ENCODE measurements at places on chromosomes 4 and X.

DNA sequence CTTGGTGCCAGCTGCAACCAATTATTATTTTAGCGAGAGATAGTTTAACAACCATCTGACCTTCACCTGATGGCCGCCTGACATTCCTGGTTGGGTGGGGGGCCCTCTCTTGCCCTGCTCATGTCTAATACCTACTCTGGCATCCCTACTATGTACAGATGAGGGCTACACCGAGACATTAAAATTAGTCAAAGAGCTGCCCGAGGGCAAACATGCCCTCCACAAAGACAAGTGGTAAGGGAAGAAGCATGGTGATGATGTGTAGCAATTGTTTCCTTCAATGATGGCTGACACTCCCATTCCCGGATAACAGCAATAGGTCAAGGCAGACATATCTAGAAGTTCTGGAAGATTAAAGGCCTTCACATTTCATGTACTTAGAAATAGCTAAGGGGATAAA lies 49.6 kb downstream of the MAP7D3 start:
- no peak for DNase-seq

- no peak for DNase-seq
Observed at GRCh38 chrX:102129473-102129872, 4.0 kb downstream of the TCEAL2 start.

DNA sequence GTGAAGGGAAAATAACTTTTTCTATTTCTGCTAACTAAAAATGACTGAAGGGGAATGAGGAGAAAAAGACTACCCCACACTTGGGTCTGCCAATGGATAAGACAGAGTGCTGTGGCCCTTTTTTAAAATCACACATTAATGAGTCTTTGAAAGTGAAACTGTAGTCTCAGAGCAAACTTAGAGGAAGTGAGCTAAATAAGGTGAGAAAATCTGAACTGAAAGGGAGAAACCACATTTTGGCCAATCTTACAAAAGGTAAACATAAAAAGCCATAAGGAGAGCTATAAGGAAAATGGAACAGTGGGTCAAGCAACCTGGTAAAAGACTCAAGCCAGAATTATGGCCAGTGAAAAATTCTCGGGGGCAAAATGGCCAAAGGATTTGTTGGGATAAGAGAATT lies 755.1 kb upstream of the IGFBP7 start:
- DNase-seq: no peak

DNA sequence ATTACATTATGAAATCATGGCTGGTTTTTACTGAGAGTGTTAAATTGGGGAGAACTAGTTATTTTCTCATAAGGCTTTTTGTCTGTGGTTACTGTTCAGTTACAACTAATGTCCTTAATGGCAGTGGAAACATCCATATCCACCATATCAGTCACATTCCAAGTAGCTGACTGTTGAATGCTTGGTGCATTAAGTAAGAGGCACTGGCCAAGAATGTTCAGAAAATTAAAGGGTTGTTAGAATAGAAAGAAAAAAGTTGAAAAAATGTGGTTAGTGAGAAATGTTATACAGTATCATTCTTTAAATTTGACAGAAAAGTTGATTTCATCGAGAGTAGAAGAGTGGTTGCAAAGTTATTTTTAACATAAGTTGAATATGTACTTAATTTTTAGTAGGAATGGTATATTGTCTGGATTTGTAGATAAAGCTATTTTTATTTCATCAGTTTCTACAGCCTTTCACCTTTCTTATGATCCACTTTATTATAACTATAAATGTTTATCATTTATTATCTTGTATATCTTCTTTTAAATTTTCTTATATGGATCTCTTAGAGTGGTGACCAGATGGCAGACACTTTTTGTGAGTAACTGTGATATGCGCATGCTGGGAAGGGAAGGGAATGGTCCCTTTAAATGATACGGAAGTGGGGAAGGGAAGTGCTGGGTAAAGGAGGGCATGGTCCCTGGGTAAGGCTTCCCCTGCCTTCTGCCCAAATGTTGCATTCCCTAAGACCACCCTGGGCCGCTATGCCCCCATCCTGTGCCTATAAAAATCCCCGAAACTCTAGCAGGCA lies 2407.1 kb downstream of the ARAP2 start:
- no peak for DNase-seq

GRCh38 chrX:27555514-27555913 lies 34.6 kb upstream of the DCAF8L2 start:
- no peak for DNase-seq

GRCh38 chr4:39023059-39023458 lies 9.2 kb downstream of the TMEM156 start:
- DNase-seq: no peak

DNA sequence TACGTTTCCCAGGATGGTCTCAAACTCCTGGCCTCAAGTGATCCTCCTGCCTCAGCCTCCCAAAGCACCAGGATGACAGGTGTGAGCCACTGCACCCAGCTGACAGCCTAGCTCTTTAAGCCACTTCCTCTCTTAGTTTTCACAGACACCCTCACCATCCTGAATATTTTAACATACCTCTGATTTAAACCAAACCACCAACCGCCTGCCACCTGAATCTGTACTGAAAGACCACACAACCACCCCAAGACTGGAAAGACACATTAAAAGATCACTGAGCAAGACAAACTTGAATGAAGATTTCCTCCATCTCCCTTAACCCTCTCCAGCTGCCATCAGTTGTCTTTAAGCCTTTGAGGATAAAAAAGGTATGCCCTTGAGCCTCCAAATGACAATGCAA lies 110.6 kb downstream of the SH3KBP1 start:
- no peak for DNase-seq

- DNase-seq: peak; percentile 27
Observed at GRCh38 chr4:112604589-112604988, 32.1 kb downstream of the ZGRF1 start.

GRCh38 chr4:138595171-138595570 lies 353.0 kb upstream of the SLC7A11 start:
- no peak for DNase-seq

DNA sequence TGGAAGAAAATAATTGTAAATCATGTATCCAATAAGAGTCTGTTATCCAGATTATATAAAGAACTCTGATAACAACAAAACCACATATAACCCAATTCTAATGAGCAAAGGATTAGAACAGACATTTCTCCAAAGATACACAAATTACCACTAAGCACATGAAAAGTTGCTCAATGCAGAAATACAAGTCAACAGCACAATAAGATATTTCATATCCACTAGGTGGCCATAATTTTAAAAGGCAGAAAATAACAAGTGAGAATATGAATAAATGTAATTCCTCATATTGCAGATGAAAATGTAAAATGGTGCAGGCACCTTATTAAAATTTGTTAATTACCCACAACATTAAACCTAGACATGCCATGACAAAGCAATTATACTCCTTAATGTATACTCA lies 73.9 kb upstream of the ZCCHC13 start:
- no peak for DNase-seq

DNA sequence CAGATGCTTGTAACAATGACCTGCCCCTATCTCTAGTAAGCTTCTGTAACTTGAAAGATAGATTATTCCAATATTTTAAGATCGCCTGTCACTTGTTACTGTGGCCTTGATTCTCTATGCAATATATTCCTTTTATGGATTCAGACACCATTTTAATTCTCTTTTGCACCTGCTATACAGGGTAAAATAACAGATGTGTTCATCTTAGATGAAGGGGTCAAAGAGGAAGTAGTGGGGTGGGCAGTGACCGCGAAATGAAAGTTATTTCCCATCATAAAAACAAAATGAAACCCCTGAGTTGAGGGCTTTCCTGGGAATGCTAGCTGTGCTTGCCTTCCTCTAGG lies 175.9 kb downstream of the TSPAN5 start:
- no peak for DNase-seq

GRCh38 chr4:182188622-182189021 lies 54.6 kb upstream of the TENM3 start:
- DNase-seq: no peak

- DNase-seq: no peak
Observed at GRCh38 chr4:54946741-54947140, 178.7 kb downstream of the KDR start.

DNA sequence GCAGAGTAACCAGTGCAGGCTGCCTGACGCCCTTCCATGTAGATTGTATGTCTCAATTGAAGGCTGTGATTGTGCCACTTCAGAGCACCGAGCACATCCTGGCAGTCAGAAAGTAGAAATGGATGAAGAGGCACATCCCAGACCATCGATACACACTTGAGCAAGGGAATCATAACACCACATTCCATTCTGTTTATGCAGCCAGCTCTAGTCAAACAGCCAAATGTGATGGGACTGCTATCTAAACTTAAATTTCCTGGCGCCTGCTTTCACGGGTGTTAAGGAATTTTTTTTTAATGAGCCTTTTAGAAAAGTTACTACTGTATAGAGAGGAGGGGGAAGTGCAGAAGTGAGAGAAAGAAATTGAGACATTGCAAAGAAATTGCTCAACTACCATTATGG lies 84.4 kb downstream of the PPARGC1A start:
- DNase-seq: no peak

DNA sequence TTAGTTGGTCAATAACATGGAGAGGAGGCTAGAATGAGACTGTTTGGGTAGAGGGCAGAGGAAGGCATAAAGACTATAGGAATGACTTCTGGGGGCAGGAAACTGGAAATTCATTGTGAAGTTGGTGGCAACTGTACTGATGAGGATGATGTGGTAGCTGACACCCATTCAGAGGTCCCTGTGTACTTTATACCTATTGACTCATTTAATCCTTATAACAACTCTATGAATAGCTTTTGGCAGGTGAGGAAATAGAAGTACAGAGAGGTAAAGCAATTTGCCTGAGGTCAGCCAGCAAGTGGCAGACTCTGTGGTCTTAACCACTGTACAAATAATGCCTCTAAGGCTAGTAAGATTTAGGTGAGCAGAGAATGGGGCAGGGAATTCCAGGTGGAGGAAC lies 100.1 kb downstream of the GATB start:
- DNase-seq: no peak

- no peak for DNase-seq
Observed at GRCh38 chrX:145563159-145563558, 254.5 kb upstream of the SLITRK2 start.

DNA sequence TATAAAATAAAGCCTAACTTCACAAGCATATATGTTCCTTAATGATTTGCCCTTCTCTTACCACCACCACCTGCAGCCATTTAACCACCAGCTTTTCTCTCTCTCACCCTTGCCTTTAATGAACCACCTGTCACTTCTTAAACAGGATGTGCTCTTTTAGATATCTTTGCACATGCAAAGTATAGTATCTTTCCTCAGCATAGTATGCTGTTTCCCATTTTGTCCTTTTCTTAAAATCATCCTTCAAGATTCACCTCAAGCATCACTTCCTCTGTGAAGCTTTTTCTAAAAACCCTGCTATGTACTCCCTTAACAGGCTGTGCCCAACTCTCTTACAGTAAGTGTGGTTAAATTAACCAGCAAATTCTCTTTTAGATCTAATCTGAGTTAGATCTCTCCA lies 8.2 kb upstream of the CNOT6L start:
- no peak for DNase-seq

GRCh38 chr4:82891707-82892466 lies 934 bp upstream of the SEC31A start:
- no peak for DNase-seq

DNA sequence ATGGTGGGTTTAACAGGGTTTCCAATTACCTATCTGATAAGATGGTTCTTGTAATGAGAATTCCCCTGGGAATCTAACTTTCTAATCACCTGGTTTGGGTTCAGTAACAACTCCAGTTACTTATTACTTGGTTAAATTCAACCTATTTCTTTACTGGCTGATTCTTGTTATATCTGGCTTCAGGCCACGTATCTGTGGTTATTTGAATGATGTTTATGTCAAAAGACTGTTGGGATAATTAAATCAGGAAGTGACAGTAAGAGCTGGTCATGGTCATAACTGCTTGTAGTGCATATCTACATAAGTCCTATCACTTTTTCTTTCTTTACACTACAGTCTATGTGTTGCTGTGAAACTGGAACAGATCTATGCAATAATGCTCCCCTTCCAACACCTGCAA lies 108.1 kb downstream of the MID1 start:
- no peak for DNase-seq

- peak; percentile 79 for DNase-seq
Observed at GRCh38 chrX:153708415-153708814, 15.8 kb downstream of the BCAP31 start.

GRCh38 chr4:70359115-70359661 lies 1.4 kb upstream of the SMR3A start:
- DNase-seq: no peak

GRCh38 chrX:50705042-50705441 lies 109.0 kb downstream of the SHROOM4 start:
- DNase-seq: no peak

DNA sequence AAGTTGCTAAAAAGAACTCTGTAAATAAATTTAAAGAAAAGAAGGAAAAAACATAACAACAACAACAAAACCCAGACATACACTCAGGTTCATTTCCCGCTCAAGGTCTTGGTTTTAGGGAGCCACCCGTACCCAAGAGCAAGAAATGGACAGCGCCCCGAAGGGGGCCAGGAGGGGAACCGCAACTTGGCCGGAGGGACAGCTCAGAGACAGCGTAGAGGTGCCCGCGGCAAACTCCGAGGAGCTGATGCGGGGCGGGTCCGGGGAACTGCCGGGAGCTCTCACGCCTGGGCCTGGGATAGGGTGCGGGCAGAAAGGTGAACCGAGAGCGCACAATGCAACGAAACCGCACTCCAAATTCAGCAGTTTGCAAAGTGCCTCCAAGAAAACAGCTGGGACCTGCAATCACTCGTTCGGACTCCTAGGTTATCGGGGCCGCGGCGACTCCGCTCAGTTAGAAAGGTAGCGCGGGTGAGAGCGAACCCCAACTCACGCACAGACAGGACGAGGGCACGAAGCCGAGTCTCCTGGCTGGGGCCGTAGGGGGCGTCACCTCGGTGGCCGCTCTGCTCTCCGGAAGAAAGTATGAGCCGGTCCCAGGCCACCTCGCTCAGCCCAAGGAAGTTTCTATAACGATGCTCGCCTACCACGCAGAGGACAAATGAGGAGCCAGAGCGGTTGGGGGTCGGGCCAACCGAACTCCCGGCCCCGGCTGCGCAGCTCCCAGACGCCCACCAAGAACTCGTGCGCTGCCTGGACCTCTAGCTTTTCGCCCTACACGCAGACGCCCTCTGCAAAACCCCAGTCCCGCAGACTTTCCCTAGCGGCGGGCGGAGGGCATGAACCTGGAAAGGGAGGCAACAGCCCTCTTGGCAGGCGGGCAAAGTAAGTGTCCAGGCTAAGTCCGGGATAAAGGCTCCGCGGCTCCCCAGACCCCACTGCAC lies 1.4 kb downstream of the NDNF start:
- peak; percentile 67 for DNase-seq

DNA sequence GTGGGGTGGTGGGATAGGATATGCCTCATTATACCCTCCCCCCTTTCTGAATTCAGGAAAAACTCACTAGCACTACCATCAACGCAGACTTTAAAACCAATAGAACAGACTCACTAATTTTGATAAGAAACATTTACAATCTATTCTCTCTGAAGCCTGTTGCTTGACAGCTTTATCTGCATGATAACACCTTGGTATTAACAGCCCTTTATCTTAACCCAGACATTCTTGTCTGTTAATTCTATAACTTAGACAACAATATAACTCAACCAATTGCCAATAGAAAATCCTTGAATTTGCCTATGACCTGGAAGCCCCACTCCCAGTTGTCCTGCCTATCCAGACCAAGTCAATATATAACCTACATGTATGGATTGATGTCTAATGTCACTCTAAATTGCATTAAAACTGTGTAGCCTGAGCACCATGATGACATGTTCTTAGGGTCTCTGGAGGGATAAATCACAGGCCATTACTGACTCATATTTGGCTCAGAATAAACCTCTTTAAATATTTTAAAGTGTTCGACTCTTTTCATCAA lies 1.5 kb upstream of the UGT2A3 start:
- no peak for DNase-seq

Measured in left colon (tissue), 2 donors.